ENCODE measurements at places on chromosomes 6 and 20.
A peak's percentile ranks its signal among the peaks of the same experiment; 100 is the strongest.

DNA sequence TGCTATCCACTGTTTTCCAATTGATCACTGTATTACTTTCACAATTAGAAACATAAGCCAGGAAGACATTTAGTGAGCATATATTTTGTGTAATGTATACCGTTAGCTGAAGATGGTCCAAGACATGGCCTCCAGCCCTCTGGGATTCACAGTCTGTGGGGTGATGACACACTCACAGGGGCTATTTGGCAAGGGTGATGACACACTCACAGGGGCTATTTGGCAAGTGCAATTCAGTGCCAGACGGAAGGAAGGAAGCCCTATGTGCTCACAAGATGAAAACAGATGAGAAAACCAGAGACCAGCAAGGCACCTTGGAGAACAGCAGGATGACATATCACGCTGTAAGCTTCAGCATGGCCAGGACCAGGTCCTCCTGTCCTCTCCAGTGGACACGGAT is 183.7 kb downstream of the MBOAT1 start:
- no peak for DNase-seq
- no peak overlapping the region for H3K4me3 ChIP-seq
- no peaks in the 10 kb centered on the region for H3K36me3 ChIP-seq
- no peaks in the 10 kb centered on the region for H3K27me3 ChIP-seq
- no peaks in the 10 kb centered on the region for H3K4me1 ChIP-seq

DNA sequence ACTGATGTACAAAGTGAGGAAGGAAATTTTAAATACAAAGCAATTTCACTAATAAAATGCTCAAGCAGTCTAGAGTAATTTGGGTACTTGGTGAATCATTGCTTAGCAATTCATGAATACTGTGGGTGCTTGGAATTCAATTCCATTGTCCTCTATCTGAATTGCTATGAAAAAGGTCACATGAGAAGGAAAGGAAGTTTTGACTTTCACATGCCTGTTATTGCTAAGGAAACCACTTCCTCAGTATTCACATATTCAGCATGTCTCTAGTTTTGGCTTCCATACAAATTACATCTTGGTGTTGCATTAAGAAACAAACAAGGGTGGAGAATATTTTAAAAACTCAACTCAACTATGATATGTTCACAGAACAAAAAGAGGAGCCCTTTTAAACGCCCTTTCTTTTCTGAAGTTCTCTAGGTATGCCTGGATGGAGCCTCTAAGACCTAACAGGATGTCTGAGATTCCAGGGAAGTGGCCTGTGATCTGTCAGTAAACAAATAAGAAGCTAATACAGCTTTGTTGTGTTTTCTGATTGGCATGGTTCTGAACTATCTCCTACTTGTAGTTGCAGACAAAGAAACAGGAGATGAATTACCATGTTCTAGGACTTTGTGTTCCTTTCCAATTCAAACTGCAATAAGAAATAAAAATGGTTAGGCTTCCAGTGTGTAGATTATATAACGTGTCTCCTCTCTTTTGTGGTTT is 190.4 kb downstream of the OGFRL1 start:
- H3K27ac ChIP-seq: peak overlapping the region; percentile 86
- H3K36me3 ChIP-seq: no peaks in the 10 kb centered on the region
- H3K4me3 ChIP-seq: no peak overlapping the region
- no peak for DNase-seq

- no peak for DNase-seq
- H3K36me3 ChIP-seq: no peaks in the 10 kb centered on the region
- H3K4me3 ChIP-seq: no peak overlapping the region
- H3K4me1 ChIP-seq: no peaks in the 10 kb centered on the region
- no peaks in the 10 kb centered on the region for H3K27me3 ChIP-seq
Measured at GRCh38 chr6:36523451-36523850, 23.8 kb downstream of the STK38 start.

GRCh38 chr20:48924756-48925109 is 3.2 kb downstream of the ARFGEF2 start:
- no peaks in the 10 kb centered on the region for H3K27me3 ChIP-seq
- no peaks in the 10 kb centered on the region for H3K36me3 ChIP-seq
- no peaks in the 10 kb centered on the region for H3K4me1 ChIP-seq
- no peak for DNase-seq

DNA sequence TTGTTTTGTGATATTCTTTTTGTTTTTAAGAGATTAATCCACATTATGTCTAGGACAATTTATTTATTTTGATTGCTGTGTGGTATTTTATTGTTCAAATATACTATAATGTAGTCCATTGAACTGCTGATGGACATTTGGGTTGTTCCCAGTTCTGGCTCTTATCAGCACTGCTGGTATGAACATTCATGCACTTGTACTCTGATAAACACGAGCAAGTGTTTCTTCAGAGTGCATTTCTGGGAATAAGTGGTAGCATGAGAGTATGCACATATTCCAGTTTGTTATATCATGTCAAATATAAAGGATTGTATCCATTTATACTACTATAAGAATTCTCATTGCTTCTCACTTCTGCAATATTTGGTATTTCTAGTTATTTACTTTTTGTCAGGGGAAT is 7.1 kb downstream of the CALHM6 start:
- H3K27me3 ChIP-seq: no peaks in the 10 kb centered on the region
- no peak overlapping the region for H3K4me3 ChIP-seq
- no peaks in the 10 kb centered on the region for H3K36me3 ChIP-seq
- no peak for DNase-seq
- no peak overlapping the region for H3K27ac ChIP-seq

GRCh38 chr6:138106665-138107077 is 548 bp downstream of the PERP start:
- DNase-seq: no peak
- H3K4me1 ChIP-seq: peaks cover 5% of the 10 kb centered on the region

GRCh38 chr20:845941-846893 is 12.7 kb downstream of the FAM110A start:
- no peak for DNase-seq
- no peaks in the 10 kb centered on the region for H3K4me1 ChIP-seq
- H3K4me3 ChIP-seq: no peak overlapping the region
- no peak overlapping the region for H3K27ac ChIP-seq

GRCh38 chr6:56914798-56915658 is 39.9 kb upstream of the BEND6 start:
- no peak for DNase-seq
- H3K36me3 ChIP-seq: no peaks in the 10 kb centered on the region
- no peak overlapping the region for H3K4me3 ChIP-seq
- H3K4me1 ChIP-seq: peaks cover 10% of the 10 kb centered on the region

DNA sequence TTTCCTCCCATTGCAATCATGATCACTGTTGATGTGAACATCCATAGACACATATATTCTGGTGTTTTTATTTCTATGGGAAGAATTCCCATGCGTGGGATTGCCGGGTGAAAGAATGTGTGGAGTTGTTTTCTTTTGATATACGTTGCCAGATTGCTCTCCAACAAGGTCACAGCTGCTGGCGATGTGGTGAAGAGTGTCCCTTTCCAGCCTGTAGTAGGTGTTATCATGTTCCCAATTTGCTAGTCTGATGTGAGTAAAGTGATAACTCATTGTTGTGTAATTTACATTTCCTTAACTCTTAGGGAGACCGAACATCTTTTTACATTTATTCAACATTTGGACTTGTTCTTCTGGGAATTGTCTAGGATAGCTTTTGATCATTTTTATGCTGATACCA is 14.5 kb upstream of the ELMO2 start:
- H3K27ac ChIP-seq: no peak overlapping the region
- no peaks in the 10 kb centered on the region for H3K4me1 ChIP-seq

DNA sequence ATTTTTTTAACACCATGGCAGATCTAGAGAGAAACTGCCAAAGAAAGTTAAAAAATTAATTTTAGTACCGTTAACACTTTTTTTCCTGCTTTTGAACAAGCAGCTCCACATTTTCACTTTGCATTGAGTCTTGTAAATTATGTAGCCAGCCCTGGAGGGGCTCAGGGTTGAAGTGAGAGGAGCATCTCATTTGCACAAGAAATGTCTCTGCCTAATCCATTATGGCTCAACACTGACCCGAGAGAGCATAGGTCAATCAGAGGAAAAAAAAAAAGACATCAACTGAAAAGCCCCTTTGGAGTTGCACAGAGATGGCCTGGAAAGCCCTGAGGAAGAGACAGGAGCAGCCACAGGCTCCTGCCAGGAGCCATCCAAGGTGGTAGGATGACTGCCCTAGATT is 4.3 kb upstream of the SLPI start:
- no peak for DNase-seq
- peaks cover 3% of the 10 kb centered on the region for H3K4me1 ChIP-seq

- H3K27ac ChIP-seq: no peak overlapping the region
- no peaks in the 10 kb centered on the region for H3K36me3 ChIP-seq
- peaks cover 6% of the 10 kb centered on the region for H3K27me3 ChIP-seq
- H3K4me3 ChIP-seq: no peak overlapping the region
- no peak for DNase-seq
Measured at GRCh38 chr6:107716688-107717089, 107.4 kb downstream of the SCML4 start.

- no peak overlapping the region for H3K4me3 ChIP-seq
- DNase-seq: no peak
- peaks cover 10% of the 10 kb centered on the region for H3K36me3 ChIP-seq
- H3K27me3 ChIP-seq: no peaks in the 10 kb centered on the region
Measured at GRCh38 chr6:135358985-135359384, 138.6 kb downstream of the AHI1 start.

- DNase-seq: no peak
- no peaks in the 10 kb centered on the region for H3K4me1 ChIP-seq
- H3K27ac ChIP-seq: no peak overlapping the region
- no peak overlapping the region for H3K4me3 ChIP-seq
- H3K36me3 ChIP-seq: no peaks in the 10 kb centered on the region
Measured at GRCh38 chr20:3660262-3661059, 2.7 kb downstream of the GFRA4 start.

DNA sequence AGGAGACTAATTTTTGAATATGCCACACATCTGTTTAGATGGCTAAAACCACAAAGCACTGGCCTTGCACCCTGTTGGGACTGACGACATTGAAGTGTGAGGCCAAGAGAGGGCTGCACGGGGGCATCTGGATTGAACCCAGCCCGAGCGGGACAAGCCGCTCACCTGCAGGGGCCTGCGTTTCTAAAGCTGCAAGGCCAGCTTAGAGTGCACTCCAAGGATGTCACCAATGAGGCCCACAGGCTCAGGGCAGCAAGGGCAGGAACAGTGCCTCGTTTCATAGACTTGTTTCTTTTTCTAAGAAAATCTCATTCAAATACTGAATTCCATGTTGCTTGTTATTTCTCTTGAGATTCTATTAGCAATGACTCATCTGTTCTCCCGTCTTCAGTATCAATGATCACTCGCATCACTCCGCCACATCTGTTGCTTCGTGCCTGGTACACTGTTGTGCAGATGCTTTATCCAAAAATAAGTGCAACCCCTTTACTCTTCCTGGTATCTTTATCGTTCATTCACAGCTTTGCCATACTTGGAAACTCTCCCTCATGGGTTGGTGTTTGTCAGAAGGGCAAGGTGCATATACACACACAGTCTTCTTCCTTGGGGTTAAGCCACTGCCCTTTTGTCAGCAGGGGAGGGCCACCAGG is 120.1 kb downstream of the IRF4 start:
- no peaks in the 10 kb centered on the region for H3K27me3 ChIP-seq
- DNase-seq: no peak
- H3K4me1 ChIP-seq: no peaks in the 10 kb centered on the region
- no peak overlapping the region for H3K27ac ChIP-seq

DNA sequence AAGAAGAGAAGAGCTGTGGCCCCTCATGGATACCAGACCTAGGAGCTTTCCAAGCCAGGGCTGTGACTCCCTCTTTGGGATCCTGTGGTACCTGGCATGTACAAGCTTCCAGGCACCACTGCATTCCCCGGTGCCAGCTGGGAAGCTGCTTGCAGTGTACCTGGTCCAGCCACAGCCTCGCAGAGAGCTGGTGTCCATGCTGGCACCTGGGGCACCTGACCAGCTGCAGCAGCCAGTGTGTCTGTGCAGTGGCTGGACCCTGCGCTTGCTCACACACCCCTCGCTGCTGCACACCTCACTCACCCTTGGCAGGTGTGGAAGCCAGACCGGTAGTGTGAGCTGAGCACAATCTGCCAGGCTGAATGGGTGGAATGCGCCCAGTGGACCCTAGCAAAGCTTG is 190.9 kb upstream of the MAN1A1 start:
- no peaks in the 10 kb centered on the region for H3K4me1 ChIP-seq
- DNase-seq: no peak
- H3K27ac ChIP-seq: no peak overlapping the region
- H3K4me3 ChIP-seq: no peak overlapping the region

DNA sequence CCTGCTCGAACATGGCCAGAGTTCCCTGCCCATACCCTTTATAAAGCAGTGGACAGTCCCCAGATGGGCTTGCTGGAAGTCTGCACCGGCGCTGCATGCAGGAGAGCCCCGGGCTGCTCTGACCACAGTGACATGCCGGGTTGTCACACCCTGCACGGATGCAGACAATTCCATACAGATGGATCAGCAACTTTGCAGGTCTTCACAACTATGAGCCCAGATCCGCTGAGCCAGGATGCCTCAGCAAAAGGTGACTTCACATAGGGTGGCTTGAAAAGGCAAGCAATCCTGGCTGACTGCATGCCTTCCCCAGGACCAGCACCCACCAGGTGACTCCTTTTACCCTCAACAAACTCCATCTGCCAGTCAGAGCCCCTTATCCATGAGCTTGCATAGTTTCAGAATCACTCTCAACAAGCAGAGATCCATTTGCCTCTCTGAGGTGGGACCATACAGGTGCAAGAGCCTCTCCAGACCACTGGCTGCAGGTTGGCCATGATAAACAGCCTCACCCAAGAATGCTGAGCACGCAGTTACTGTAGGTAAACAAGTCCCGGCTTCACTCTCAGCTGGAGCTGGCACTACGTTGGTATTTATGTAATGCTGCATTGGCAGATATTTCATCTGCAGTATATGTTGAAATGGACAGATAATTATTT is 183.0 kb upstream of the QKI start:
- no peaks in the 10 kb centered on the region for H3K36me3 ChIP-seq
- H3K27ac ChIP-seq: no peak overlapping the region
- no peak overlapping the region for H3K4me3 ChIP-seq
- no peaks in the 10 kb centered on the region for H3K4me1 ChIP-seq
- H3K27me3 ChIP-seq: no peaks in the 10 kb centered on the region
- no peak for DNase-seq

GRCh38 chr6:33206864-33207551 is 1.3 kb upstream of the RING1 start:
- peak overlapping the region; percentile 97 for H3K27ac ChIP-seq
- no peaks in the 10 kb centered on the region for H3K27me3 ChIP-seq
- peak overlapping the region; percentile 87 for H3K4me3 ChIP-seq
- H3K4me1 ChIP-seq: peaks cover 27% of the 10 kb centered on the region
- DNase-seq: no peak
- H3K36me3 ChIP-seq: peaks cover 46% of the 10 kb centered on the region

DNA sequence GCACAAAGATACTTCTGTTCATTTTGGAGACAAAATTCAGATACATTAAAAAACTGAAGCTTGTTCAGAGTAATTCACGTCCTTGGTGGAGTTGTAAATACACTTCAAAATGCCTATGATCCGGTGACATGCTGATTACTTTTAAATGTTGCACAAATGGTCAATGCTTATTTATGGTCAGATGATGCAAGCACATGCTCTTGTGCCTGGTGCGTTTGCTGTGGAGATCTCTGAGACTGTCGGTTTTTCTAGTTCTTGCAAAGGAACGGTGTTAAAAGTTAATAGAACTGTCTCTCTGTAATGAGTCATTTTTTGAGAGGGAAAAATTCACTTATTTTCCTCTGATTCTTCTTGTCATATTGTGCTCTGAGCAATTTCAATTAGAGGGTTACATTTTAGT is 45.2 kb upstream of the EDN3 start:
- H3K36me3 ChIP-seq: no peaks in the 10 kb centered on the region
- peaks cover 8% of the 10 kb centered on the region for H3K27me3 ChIP-seq
- no peak overlapping the region for H3K4me3 ChIP-seq
- no peaks in the 10 kb centered on the region for H3K4me1 ChIP-seq
- H3K27ac ChIP-seq: no peak overlapping the region
- no peak for DNase-seq

Data from tibial nerve (tissue), 4 donors.